ENCODE measurements at places on chromosomes 1 and 21.
A peak's percentile ranks its signal among the peaks of the same experiment; 100 is the strongest.

GRCh38 chr1:241560146-241560848, 28.1 kb downstream of the KMO start:
- no peak for DNase-seq

DNA sequence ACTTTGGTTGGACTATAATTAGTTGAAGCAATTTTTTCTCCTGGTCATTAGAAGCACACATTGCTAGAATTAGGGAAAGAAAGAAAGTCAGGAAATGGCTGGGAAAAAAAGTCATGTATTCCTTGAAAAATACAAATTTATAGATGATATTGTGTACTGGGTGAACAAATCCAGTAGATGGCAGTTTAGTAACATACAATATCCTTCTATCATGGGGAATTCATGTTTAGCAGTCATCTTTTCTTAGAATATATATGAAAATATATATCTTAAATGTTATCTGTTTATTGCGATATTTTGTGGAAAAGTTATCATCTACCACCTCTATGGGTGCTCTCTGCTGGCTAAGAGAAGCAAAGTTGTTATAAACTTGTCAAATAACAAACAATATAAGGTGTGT, 13.1 kb upstream of the ZRANB2 start:
- DNase-seq: no peak

DNA sequence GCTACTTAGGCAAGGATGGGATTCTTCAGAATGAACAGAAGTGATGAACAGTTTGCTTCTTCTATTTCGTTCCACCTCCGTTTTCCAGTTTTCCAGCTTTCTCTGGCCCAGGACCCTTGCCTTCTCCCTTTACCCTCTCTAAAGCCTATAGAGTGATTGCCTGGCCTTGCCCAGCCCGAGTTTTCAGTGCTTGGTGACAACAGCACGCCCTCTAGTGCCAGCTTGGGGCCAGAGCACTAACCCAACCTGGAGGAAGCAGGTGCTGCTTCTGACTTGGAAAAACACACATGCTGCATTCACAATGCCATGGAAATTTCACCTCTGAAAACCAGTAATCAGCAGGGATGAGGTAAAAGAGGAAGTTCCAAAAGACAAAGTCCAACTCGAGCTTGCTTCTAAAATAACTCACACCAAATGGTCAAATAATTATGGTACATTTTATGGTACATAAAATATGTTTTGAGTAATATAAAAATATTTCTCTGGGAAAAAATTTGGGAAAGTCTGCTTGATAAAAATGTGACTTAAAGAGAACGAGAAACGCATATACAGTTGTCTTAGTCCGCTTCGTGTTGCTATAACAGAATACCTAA, 26.1 kb downstream of the UBE2T start:
- peak; percentile 13 for DNase-seq

- no peak for DNase-seq
Observed at GRCh38 chr1:212987702-212988322, 27.9 kb downstream of the ANGEL2 start.

All from hypothalamus (tissue), 51 donors.